Activated CD4-positive, alpha-beta T cell treated with anti-CD3 and anti-CD28 coated beads, Interleukin-2, amount 10 ng/mL, durations not matched to agents 24 days and 14 days (primary cell): ENCODE measurements at places on chromosomes 7 and 10. TPM values are rescaled to one million over a fixed set of nuclear protein-coding genes. Genes with fewer than 3 reads are reported as not detected.

GRCh38 chr7:46932676-46933424 is 649.1 kb downstream of the TNS3 start:
- no peak overlapping the region for H3K27ac ChIP-seq
- H3K27me3 ChIP-seq = no peaks in the 10 kb centered on the region
- H3K4me1 ChIP-seq = no peaks in the 10 kb centered on the region
- peak; percentile 16 for DNase-seq
- no peak overlapping the region for H3K4me3 ChIP-seq

GRCh38 chr7:33745934-33746333 is 159.4 kb upstream of the BMPER start:
- H3K4me1 ChIP-seq = no peaks in the 10 kb centered on the region
- H3K27me3 ChIP-seq = no peaks in the 10 kb centered on the region
- no peak overlapping the region for H3K27ac ChIP-seq
- no peak for DNase-seq
- H3K36me3 ChIP-seq = no peaks in the 10 kb centered on the region

- H3K27ac ChIP-seq = no peak overlapping the region
- H3K4me1 ChIP-seq = no peaks in the 10 kb centered on the region
- no peak for DNase-seq
- H3K36me3 ChIP-seq = no peaks in the 10 kb centered on the region
- H3K27me3 ChIP-seq = no peaks in the 10 kb centered on the region
Measured at GRCh38 chr7:73879977-73880681, 19.2 kb downstream of the TMEM270 start.

- H3K27me3 ChIP-seq = no peaks in the 10 kb centered on the region
- no peak overlapping the region for H3K4me3 ChIP-seq
- no peaks in the 10 kb centered on the region for H3K36me3 ChIP-seq
- no peak overlapping the region for H3K27ac ChIP-seq
- no peak for DNase-seq
- H3K4me1 ChIP-seq = no peaks in the 10 kb centered on the region
Measured at GRCh38 chr7:103857435-103857834, 132.0 kb downstream of the RELN start.

GRCh38 chr10:94631077-94631875 is 52.3 kb upstream of the CYP2C18 start:
- H3K27ac ChIP-seq = no peak overlapping the region
- no peak for DNase-seq
- peaks cover 3% of the 10 kb centered on the region for H3K27me3 ChIP-seq
- peaks cover 2% of the 10 kb centered on the region for H3K4me1 ChIP-seq
- H3K4me3 ChIP-seq = no peak overlapping the region
- H3K36me3 ChIP-seq = no peaks in the 10 kb centered on the region

DNA sequence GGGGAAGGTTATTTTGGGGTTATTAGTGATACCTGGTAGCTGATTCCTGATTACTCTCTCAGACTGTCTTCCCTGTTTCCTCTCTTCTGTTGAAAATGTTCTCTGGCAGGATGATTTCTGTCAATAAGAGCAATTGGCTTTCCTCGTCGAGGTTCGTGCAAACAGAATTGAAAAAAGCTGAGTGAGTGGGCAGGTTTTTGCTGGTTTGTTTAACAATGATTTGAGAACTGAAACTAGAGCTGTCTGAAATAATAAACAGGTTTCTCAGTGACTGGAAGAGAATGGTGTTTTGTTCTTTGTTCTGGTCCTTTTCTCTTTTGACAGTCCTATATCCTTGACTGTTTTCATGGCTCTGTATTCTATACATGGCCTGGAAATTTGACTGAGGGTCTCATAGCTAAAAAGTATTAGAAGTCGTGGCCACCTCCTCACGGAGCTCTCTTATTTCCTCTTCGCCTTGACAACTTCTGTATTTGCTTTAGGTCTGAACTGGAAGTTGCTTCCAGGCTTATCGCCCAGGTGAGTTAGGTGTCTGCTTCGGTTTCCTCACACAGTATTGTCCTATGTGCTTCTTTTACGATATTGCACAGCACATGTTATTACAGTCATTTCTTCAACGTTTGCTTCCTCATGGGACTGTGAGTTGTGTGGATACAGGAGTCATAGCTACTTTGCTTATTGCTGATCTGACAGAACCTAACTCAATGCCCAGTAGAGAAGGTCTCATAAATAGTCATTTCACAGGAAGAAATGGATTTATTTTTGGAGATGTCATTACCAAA is 403.6 kb downstream of the NRG3 start:
- no peaks in the 10 kb centered on the region for H3K36me3 ChIP-seq
- no peak overlapping the region for H3K27ac ChIP-seq
- no peak for DNase-seq
- no peaks in the 10 kb centered on the region for H3K4me1 ChIP-seq

- H3K4me3 ChIP-seq = no peak overlapping the region
- peaks cover 45% of the 10 kb centered on the region for H3K36me3 ChIP-seq
- peak overlapping the region; percentile 12 for H3K27ac ChIP-seq
- DNase-seq = no peak
- peaks cover 62% of the 10 kb centered on the region for H3K4me1 ChIP-seq
- no peaks in the 10 kb centered on the region for H3K27me3 ChIP-seq
Measured at GRCh38 chr7:155752756-155753445, 59.4 kb downstream of the SHH start.

GRCh38 chr10:47349941-47350371 is 1.8 kb downstream of the RBP3 start:
- DNase-seq = no peak
- no peak overlapping the region for H3K4me3 ChIP-seq
- no peaks in the 10 kb centered on the region for H3K4me1 ChIP-seq
- peaks cover 2% of the 10 kb centered on the region for H3K27me3 ChIP-seq

- DNase-seq = no peak
- no peaks in the 10 kb centered on the region for H3K36me3 ChIP-seq
- H3K4me3 ChIP-seq = no peak overlapping the region
- H3K4me1 ChIP-seq = peaks cover 7% of the 10 kb centered on the region
- H3K27ac ChIP-seq = no peak overlapping the region
Measured at GRCh38 chr7:99221866-99222265, 14.0 kb upstream of the KPNA7 start.

GRCh38 chr7:252981-253380 is 37.0 kb upstream of the FOXL3 start:
- DNase-seq = no peak
- no peaks in the 10 kb centered on the region for H3K36me3 ChIP-seq
- H3K27ac ChIP-seq = no peak overlapping the region
- no peaks in the 10 kb centered on the region for H3K27me3 ChIP-seq
- no peaks in the 10 kb centered on the region for H3K4me1 ChIP-seq

DNA sequence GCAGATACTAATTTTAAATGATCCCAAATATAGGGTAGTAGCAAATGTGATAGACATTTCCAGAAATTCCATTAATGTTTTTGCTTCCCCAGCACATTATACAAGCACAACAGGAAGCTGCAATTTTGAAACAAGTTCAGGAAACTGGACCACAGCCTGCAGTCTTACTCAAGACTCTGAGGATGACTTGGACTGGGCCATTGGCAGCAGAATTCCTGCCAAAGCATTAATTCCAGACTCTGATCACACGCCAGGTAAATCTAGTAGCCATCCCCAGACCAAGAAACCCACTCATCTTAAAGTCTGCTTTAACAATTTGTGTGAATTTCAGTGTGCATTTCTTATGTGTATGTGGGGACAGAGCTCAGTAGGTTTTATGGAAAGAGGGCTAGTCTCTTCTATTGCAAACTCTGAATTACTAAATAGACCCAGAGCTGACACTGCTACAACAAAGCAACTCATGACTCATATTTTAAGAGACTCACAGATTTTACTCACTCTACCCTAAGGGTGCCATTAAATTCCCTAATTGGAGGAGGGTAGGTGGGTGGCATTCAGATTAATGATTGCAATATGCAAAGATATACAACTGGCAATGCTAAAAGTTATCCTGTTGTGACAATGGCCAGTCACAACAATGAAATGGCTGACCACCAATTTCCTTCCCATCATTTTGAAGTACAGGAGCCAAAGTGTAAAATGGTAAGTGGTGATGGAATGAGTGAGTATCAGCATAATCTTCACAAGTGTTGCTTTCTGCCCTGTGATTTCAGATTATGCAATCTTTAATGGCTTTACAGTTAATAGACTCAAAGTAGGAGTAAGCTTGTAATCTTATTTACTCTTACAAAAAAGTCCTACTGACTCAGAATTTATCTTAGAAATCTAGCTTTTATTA is 317.6 kb upstream of the PLXDC2 start:
- no peak overlapping the region for H3K4me3 ChIP-seq
- no peak for DNase-seq
- H3K27ac ChIP-seq = no peak overlapping the region
- no peaks in the 10 kb centered on the region for H3K27me3 ChIP-seq
- no peaks in the 10 kb centered on the region for H3K36me3 ChIP-seq

DNA sequence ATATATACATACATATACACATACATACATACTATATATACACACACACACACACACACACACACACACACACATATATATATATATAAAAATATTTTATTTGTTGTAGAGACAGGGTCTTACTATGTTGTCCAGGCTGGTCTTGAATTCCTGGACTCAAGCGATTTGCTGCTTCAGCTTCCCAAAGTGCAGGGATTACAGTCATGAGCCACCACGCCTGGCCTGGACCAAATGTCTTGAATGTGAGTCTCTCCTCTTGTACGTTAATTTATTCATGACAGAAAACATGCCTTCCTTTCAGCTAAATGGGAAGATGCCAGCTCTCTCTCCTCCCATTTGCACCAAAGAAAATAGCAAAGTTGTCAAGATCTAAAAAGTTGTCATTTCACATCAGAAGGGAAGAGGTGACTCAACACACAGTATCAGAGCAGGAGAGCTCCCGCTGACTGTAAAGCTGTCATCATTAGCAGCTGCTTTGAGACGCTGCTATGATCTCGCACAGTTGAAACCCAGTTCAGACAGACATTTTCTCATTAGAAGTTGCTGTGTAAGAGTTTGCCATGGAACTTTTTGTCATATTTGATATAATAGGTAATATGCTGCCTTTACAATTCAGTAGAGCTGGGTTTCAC is 224.3 kb downstream of the SFMBT2 start:
- H3K4me3 ChIP-seq = peak overlapping the region; percentile 33
- peak overlapping the region; percentile 43 for H3K27ac ChIP-seq
- no peak for DNase-seq
- peaks cover 59% of the 10 kb centered on the region for H3K4me1 ChIP-seq
- H3K36me3 ChIP-seq = peaks cover 83% of the 10 kb centered on the region

ZKSCAN1 gene
- total RNA-seq = 54.8 and 56.3 TPM in 2 replicates

VENTX gene
- not detected in 2 replicates for total RNA-seq

SHTN1 gene
- 0.05 and 0.07 TPM in 2 replicates for total RNA-seq

OR6V1 gene
- not detected in 2 replicates for total RNA-seq

PDZD7 gene
- 0.38 and 0.93 TPM in 2 replicates for total RNA-seq
